ENCODE measurements at places on chromosomes 2 and 18.

DNA sequence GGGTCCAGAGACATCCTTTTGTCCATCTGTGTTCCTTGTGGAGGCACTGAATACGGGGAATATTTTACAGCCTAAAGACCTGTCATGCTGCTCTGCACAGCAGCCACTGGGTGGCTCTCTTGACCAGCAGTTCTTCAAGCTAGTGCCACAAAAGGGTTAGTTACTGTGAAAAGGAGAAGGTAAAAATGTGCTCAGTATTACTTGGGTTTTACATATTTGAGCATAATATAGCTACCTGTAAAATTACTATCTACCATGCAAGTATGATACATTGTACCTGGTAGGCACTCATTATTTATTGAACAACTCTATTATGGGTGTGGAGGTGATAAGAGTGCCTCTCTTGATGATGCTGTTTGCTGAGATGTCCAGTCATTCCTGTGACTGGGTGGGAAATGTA lies 23.6 kb downstream of the FZD5 start:
- peak; percentile 68 for DNase-seq

DNA sequence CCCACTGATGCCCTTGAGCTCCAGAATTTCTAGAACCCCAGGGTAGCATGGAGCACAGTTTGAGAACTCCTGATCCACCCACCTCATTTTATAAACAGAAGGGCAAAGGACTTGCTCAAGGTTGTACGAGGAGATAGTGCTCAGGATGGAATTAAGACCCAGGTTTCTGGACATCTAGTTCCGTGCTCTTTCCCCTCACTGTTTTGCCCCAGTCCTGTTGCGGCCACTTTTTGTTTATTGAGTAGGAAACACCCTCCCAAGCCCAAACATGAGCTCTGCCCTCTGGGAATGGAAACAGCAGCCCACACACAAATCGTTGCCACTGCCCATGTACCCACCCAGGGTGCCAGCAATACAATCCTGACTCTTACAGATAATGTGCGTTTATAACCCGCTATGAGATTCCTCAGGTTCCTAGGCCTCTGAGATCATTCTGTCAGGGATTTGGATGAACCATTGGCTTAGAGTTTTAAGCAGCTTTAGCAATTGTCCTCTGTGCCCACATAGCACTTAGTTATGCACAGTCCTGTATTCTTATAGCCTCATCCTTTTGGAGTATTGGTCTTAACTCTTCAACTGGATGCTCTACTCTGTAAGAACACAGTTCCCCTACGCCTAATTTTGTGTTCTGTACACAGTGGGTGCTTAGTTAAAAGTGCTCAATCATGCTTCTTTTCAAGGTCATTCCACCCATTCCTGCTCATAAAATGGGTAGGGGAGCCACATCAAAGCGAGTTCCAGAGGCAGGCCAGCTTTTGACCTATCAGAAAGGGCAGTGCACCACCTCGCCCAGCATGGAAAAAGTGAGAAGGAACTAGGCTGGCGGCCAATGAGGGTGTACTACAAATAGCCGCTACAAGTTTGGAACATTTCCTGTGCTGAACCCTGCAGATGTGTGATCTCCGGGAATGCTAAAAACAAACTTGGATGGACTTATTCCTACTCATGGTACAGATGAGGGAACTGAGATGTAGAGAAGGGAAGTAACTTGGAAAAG lies 60.3 kb upstream of the IGFBP2 start:
- no peak for DNase-seq

GRCh38 chr18:42229211-42230210 lies 274.5 kb downstream of the PIK3C3 start:
- no peak for DNase-seq

DNA sequence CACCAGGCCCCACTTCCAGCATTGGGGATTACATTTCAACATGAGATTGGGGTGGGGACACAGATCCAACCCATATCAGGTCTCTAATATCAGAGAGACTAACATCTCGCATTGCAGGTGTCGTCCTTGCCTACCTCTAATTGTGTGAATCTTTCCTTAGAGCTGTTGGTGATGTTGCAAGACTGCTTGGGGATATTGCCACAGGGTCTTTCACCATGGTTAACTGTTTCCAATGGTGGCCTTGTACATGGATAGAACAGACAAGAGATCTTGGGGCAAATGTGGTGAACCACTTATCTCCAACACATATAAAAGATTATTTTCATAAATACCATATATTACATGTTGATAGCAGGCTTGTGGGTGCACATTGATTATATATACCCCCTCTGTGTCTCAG lies 270.3 kb upstream of the LINC00305 start:
- DNase-seq: no peak

DNA sequence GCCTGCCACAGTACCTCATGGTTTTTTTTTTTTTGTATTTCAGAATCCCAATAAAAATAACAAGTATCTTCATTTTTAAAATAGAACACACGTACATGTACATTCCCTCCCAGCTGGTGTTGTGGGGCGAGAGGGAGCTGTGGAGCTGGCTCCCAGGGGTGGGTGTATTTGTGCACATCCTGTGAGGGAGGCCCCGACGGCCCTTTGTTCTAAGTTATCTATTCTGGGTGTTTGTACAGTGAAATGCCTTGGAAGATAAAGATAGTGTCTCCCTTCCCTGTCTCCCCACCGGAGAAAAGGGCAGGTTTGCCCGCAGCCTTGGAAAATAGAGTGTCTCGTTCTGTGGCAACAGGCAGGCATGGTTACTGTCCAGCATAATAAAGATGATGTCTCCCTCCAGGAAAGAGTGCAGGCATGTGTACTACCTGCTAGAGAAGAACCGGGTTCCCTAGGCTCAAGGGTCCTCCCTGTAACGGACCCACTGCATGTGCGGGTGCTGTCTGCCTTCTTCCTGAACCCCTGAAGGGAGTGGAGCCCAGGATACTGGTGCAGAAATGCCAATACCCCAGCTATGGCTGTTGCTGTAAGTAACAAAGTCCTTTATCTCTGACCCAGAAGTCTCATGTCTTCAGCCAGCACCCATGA lies 12.1 kb upstream of the ALLC start:
- no peak for DNase-seq

DNA sequence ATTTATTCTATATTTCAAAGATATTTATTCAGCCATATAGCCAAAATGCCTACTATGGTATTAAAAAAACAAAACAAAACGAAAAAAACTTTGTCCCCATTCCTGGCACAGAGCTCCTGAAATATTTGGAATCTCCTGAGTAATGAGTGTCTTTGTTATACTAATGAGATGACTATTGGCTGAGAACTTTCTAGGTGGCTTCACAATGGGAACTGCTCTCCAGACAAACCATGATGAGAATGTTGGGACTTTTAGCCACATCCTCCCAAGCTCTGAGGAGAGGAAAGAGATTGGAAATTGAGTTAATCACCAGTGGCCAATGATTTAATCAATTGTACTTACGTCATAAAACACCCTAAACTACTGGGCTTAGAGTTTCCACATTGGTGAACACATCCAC lies 631.8 kb upstream of the SETBP1 start:
- DNase-seq: no peak

GRCh38 chr2:149161481-149162225 lies 123.2 kb downstream of the LYPD6B start:
- DNase-seq: no peak

DNA sequence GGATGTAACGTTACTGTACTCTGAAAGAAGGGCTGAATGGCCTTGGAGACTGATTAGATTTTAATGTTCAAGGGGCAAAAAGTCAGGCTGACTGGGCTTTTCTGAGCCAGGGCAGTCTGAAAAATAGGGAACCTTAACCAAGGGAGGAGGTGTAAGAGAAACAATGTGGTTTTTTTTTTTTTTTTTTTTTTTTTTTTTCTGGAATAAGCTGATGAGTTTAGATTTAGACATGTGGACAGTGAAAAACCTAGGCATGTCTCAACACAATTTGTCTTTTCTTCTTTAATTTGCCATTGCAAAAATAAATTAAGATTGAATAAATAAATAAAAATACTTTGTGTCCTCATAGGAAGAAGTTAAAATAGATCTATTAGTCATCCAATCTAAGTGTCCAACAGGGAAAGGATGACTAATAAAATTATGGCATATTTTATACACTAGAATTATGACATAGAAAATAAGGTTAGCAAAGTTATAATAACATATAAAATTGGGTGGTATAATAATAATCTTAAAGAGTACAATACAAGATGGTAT lies 237.6 kb upstream of the TRIB2 start:
- no peak for DNase-seq
